ENCODE measurements at places on chromosomes 7 and 10. TPM values are rescaled to one million over a fixed set of nuclear protein-coding genes. Genes with fewer than 3 reads are reported as not detected.

GPR85 gene
- 5.0 TPM for total RNA-seq

NHLRC2 gene
- total RNA-seq: 25.4 TPM

CPEB3 gene
- total RNA-seq: 3.7 TPM

ZNF786 gene
- 13.3 TPM for total RNA-seq

All from type B pancreatic cell (in vitro differentiated cells).